ENCODE measurements at places on chromosomes 7 and 10.

GRCh38 chr10:35505241-35505873 lies 99.8 kb upstream of the GJD4 start:
- no peak for DNase-seq

- DNase-seq: no peak
These were observed 825 bp downstream of the MRPL32 start for GRCh38 chr7:42932811-42933591.

DNA sequence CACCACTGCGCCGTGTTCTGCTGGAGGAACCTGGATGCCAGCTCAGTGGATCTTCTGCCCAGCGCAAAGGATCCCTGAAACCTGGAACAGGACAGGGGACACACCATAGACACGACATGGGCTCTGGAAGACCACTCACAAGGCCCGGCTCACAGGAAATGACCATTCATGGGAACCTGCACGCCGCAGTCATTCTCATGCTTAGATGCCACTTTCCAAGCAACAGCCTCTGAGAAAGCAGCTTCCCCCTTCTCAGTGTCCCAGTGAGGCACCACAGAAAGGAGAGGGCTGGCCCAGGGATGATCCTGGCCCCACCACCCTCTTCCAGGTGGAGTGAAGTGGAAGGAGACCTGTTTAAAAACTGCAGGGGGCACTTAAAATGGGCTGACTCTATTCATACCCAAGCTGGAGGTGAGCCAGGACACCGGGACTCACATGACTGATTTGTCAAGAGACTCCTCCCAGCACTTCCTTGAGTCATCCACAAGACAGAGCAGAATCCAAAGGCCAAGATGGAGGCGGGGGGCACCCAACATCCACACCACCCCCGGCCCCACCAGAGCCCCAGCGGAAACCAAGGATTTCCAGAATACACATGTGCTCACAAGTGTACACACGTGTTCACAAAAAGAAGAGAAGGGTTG lies 11.2 kb downstream of the CTBP2 start:
- peak; percentile 74 for DNase-seq

DNA sequence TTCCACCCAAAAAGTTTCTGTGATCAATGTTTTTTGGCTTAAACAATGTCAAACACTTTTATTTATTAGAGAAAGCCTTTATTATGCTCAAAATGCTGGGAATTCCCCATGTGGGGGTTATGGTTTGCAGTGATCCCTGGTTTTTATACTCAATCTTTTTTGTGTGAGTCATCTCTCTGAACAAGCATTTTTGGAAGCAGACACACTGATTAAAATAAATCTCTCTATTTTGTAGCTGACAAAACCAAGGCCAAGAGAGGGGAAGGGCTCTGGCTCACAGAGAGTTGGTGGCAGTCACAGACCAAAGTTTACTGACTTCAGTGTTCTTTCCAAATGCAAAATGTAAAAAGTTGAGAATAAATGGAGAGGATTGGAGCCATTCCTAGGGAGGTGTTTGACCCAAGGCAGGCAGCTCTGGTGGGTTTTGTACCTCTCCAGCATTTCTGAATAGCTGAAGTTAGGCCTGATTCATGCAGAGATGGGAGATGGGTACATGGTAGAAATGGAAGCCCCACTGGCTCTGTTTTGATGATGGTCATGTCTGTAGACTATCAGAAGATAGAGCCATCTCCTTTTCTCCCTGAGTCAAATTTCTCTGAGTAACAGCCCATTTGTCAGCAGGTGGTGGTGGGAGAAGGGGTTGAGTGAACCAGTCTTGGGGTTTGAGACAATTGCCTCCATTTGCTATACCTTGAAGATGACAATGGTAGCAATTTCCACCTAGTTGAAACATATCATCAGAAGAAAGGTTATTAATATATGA lies 45.4 kb upstream of the NAMPT start:
- peak; percentile 29 for DNase-seq

DNA sequence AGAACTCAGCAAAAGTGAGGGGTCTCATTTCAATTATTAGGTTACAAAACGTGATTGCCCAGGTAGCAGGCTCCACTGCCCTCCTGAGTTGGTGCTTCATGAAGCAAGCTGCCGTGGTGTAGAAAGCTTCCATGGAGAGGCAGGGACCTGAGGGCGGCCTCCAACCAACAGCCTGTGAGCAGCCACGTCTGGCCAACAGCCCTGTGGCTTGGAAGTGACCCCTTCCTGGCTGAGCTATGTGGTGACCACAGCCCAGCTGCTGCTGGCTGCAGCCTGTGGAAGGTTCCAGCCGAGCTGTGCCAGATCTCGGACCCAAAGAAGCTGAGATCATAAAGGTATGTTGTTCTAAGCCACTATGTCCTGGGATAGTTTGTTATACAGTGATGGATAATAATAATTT lies 122.5 kb upstream of the KLF6 start:
- peak; percentile 63 for DNase-seq

DNA sequence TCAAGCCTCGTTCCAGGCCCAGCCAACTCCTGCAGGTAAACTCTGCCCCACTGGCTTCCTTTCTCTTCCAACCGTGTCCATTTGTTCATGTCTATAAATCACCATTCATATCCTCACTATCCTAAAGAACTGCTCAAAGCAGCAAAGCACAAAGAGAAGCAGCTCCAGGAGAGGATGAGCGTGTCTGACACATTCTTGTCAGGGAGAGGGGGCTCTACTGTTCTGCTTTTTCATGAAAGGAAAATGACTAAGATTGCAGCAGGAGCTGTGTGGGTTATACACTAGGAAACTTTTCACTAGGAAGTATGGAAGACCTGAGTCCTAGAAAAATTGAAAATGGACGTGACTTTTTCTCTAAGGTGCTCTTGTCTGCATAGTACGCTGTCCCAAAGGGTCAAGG lies 16.7 kb downstream of the AGFG2 start:
- DNase-seq: no peak

GRCh38 chr10:97049670-97050069 lies 136.1 kb downstream of the SLIT1 start:
- no peak for DNase-seq

GRCh38 chr7:110947408-110947807 lies 143.5 kb upstream of the LRRN3 start:
- no peak for DNase-seq

DNA sequence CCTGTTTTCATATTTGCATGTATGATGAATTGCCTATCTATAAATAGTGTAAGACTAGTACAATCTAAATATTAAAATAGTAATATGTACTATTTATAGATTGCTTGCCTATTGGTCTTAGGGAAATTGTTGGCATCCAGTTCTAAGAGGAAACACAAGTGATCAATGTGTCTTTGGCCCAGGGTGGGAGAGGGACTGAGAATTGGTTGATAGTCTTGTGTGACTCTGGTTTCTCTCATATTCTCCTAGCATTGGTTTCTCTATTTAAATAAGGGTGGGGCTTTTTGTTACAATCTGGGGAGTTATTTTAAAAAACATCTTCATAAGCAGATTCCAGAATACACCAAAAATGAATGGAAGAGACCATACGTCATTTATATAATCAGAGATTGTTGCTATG lies 250.1 kb downstream of the EXOC4 start:
- no peak for DNase-seq

DNA sequence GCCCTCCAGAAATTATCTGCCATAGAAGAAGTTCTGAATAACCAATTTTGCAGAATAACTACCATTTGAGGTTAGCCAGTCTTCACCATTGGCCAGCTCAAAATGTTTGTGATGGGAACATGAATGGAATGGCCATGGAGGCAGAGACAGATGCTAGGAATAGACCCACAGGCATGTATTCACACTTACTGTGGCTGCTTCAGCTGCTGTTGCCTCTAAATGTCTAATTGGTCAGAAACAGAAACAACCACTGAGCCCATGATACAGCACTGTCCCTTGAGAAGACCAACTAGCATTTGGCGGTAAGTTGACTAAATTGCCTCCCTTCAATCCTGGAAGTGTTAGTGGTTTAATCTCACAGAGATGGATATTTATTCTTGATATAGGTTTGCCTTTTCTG lies 38.6 kb upstream of the TAS2R16 start:
- DNase-seq: no peak

DNA sequence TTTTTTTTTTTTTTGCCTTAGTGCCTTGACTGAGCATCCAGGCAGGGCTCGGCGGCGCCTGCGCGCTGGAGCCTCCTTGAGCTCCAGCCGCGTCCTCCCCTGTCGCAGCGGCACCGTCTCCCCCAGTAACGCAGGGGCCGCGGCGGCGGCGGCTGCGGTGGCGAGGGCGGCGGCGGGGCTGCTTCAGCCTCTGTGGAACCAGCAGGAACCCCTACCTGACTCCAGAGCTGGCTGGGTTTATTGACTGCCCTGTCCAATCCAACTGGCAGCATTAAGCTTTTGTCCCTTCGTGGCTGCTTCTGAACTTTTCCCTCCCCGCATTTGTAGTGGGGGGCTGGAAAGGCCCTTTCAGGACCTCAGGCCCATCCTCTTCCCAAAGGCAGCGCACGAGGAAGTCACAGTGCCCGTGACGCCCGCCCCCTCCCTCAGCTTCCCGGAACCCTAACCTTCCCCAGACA lies at the start of gene GPR85:
GPR85 (minus strand) TSS at position 397 of the 458 bp plus-strand sequence. CDS start 2,106 bp downstream, outside the sequence.
- DNase-seq: peak; percentile 89

Measured in AG08396 (cell line).